ENCODE measurements at places on chromosomes 1 and 21. TPM values are rescaled to one million over a fixed set of nuclear protein-coding genes. Genes with fewer than 3 reads are reported as not detected.
A peak's percentile ranks its signal among the peaks of the same experiment; 100 is the strongest.

- no peak for DNase-seq
These were observed 119.1 kb upstream of the C1orf174 start for GRCh38 chr1:4019147-4019521.

The C1QB gene
- total RNA-seq: not detected

DNA sequence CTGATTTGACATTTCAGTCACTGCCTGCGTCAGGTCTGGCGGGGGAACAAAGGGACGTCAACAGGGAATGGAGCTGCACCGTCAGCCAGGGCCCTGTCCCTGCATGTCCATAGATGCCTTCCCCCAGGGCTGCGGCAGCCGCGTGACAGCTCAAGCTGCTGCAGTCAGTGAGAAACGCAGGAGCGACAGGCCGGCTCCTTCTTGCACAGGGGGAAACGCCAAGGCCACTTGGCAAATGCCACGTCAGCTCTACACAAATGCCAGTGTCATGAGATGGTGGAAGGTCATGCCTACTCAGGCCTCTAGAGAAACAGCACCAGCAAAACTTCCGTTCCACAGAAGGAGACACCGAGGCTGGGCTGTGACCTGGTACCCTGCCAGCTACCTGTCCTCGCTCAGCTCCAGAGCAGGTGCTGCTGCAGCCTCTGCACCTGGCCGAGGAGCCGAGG is 37.7 kb downstream of the SYF2 start:
- DNase-seq: no peak

DNA sequence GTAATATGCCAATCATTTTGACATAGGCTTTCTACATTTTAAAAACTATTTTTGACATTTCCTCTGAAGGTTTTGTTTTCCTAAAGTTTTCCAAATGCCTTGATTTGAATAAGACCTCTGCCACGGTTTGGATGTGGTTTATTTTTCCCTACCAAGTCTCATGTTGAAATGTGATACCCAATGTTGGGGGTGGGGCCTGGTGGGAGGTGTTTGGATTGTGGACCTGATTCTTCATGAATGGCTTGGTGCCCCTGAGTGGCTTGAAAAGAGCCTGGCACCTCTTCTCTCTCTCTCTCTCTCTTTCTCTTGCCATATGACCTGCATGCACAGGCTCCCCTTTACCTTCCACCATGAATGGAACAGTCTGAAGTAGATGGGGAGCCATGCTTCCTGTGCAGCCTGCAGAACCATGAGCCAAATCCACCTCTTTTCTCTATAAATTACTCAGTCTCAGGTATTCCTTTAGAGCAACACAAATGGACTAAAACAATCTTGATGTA is 14.8 kb downstream of the MMEL1 start:
- no peak for DNase-seq

The MAP1LC3C gene
- not detected for total RNA-seq

GRCh38 chr1:27632387-27633297 is 2.3 kb downstream of the FGR start:
- peak; percentile 87 for DNase-seq

DNA sequence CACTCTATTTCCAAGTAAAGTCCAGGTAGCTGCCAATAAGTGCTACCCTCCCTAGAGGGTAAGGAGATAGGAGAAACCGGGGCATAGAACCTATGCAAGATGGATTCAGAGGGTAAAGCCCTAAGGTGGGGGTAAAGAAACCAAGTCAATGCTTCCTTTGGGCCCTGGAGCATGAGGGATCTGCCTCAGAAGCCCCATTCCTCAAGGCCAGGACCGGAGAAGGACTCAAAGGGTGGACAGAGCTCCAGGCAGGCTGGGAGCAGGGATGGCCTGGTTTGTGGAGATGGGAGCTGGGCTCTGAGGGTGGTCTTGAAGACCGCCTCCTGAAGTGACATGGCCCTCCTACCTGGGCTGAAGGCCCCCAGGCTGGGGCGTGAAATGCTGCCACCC is 3.9 kb downstream of the EPHA2 start:
- no peak for DNase-seq

The RAB42 gene
- not detected for total RNA-seq

DNA sequence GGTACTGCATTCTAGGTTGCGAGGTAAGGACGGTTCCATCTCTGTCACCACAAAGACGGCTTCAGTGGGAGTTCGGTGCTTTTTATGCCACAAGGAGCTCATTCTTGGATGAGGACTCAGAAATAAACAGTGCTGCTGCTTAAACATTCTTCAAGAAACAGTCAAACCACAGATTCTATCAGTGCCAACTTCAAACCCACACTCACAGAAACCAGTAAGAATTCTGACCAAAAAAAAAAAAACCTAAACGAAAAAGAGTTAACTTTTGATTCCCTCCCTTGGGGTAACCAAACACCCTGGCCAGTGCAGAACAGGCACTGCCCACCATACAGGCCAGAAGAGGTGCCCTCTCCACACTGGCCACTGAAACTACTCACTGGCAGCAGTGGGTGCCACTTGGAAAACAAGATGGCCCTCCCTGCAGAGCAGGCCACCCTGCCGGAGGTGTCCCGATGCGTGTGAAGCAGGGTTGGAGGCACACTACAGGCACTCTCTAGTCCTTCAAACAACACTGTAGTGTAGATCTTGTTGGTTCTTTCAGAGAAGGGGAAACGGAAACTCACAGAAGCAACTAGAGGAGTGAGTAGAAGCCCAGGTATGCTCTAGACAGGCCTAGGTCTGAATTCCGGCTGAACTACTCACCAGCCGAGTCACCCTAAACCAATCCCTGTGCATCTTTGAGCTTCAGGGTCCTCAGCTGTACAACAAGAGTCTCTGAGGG is 87.3 kb upstream of the TLR5 start:
- no peak for DNase-seq

The FNDC5 gene
- not detected for total RNA-seq

DNA sequence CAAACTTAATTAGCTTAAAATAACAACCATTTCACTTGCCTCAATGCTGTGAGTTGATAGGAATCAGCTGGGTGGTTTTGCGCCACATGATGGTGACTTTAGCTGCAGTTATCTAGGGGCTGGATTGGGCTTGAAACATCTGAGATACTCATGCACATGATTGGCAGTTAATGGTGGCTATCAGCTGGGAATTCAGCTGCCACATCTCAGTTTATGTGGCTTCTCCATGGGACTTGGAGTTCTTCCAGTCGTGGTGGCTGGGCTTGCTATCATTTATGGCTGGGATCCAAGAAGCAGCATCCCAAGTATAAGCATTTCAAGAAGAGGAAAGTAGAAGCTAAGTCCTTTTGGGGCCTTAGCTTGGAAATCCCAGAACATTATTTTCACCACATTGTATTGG is 36.4 kb downstream of the PDC start:
- no peak for DNase-seq

The DISP1 gene
- 2.2 TPM for total RNA-seq

DNA sequence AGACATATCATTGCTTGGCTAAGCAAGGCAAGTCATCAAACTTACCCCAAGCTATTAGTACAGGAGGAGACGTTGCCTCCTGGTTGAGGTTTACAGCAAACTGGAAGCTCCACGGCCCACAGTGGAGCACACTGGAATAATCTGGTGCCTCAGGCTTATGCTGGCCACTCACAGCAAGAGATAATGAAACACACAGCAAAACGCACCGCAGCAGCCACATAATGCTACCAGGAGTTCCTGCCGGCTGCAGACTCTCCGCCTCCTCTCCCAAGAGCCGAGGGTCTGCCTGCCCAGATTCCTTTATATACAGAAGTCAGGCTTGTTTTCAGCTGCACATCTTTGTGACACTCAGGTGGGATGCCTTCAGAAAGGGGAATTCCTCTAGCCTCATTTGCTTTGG is 306 bp downstream of the ZP4 start:
- no peak for DNase-seq

DNA sequence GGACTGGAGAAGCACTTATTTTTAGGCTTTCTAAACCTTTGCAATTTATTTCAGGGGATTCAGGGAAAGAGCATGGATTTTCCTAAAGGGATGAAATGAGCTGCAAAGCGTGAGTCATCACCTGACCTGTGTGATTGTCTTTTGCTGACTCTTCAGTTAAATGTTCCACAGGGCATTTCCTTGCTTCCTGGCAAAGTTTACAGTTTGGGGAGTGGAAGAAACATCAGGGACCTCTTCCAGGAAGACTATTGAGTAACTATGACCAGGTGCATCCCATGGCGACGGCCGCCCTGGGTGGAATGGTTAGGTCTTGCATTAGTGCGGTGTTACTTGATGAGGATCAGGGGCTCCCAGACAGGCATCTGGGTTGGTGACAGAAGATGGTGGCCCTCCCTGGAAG is 79.5 kb upstream of the SIPA1L2 start:
- DNase-seq: no peak

The CRNN gene
- total RNA-seq: not detected

The OR2M3 gene
- total RNA-seq: not detected

The OR2AJ1 gene
- total RNA-seq: not detected

DNA sequence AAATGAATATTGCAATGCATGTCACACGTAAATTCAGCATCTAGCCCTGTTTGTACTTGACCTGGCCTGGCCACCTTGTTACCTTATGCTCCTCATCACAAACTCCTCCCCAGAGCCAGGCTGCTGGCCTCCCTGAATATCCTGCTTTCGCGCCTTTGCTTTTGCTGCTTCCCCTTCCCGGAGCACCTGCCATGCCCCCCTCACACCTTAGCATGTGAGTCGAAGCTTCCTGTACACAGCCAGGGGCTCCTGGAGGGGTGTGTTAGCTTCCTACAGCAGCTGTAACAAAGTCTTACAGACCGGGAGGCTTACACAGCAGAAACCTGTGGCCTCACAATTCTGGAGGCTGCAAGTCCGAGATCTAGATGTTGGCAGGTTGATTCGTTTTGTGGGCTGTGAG is 60.1 kb downstream of the TLR5 start:
- no peak for DNase-seq

DNA sequence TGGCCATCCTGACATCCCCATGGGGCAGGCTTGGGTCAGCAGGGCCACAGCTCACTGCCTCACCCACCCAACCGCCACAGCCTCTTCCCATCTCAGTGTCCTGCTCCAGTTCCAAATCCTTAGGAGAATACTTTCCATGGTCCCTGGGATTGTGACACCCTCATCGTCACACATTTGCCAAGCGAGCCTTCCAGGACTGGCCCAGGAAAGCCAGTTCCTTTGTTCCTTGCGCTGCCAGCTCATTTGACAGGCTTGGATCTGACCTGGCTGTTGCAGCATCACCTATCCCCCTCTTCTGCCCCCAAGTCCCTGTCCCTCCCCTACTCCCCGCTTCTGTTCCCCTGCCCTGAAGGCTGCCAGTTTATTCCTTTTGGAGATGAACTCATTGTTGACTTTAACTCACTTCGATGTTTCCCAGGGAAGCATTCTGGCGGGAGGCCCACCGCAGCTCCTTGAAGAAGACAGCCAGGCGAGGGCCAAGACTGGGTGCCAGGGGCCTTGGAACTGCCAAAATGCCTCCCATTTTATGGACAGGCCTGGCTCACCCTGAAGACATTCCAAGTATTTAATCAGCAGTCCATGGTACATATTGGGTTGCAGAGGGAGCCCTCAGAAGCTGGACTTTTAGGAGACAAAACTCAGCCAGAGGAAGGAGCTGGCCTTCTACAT is 10.2 kb upstream of the GNL2 start:
- no peak for DNase-seq

DNA sequence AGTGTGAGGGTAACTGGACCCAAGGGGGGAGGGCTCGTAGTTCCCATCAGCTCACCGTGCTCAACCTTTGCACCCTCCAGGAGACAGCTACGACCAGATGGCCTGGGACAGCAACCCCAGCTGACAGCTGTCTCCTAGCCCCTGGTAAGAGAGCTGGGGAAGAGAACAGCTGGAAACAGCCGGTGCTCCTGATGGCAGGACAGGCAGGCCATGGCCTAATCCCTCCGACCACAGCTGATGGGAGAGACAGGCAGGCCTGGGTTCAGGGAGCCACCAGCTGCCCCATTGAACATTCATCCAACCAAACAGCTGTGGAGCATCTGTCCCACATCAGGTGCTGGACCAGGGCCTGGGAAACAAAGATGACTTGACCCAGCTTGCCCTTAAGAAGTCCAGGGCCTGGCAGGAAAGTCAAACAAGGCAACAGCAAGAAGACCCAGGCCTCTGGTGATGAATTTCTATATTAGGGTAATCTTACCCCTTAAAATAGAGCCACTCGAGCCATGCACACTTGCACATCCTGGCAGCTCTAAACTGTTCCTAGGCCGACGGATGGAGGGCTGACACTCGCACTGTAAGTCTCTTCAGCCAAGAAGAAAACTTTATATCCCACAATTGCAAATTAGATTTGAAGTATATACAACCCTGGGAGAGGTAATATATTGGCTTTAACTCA is 12.2 kb downstream of the OLFML2B start:
- DNase-seq: no peak

- DNase-seq: no peak
These were observed 15.9 kb upstream of the NPPB start for GRCh38 chr1:11874624-11875023.

The FMO5 gene
- not detected for total RNA-seq

The SPATA46 gene
- not detected for total RNA-seq

DNA sequence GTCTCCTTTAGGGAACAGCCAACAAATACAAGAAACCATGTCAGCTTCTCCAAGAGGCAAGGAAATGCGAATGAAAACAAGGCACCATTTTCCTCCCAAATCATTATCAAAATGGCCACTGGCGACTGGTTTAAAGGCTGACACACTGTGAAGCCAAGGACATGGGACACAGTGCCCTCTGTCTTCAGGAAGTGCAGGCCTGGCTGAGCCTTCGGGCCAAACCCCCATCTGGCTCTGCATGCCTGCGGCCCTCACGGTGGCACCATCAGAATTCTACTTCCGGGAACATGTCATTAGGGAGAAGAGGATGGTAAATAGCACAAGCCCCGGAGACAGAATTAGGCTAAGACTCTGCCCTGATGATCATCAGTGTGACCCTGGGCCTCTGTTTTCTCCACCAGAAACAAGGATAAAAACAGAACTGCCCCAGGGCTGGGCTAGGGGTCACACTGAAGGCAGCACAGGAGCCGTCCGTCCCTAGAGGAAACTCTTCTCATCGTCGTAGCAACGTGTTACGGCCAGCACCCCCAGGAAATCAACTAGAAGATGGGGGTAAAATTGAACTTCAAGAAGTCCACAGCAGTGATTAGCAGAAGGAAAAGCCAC is 103.5 kb downstream of the NPHP4 start:
- DNase-seq: no peak

GRCh38 chr1:44693159-44693558 is 18.6 kb downstream of the ARMH1 start:
- no peak for DNase-seq

DNA sequence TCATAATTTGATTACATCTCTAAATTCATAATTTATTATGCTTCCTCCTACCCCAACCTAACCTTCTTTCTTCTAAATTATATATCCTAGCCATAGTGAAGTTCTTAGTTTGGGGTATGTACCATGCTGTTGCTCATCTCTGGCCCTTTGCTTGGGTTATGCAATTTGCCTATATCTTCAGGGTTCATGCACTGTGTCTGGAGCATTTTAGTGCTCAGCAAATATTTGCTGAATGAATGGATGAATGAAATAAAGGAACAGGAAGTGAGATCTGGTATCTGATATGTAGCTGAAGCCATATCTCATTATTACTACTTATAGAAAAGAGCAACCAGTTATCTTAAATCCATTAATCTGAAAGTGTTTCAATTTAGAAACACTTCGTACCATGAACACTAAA is 137.6 kb downstream of the GPATCH2 start:
- DNase-seq: no peak
